ENCODE measurements at places on chromosomes 1 and 21. TPM values are rescaled to one million over a fixed set of nuclear protein-coding genes. Genes with fewer than 3 reads are reported as not detected.

Gene GBP5
- 25.2 TPM for total RNA-seq

Gene CLCA4
- total RNA-seq: not detected

Gene CDCA8
- 1.3 TPM for total RNA-seq

Gene OPTC
- not detected for total RNA-seq

Gene NTMT2
- not detected for total RNA-seq

Gene COL16A1
- not detected for total RNA-seq
